ENCODE measurements at places on chromosomes 16 and 17.

GRCh38 chr17:74842146-74842598 lies 17.5 kb downstream of the GRIN2C start:
- no peak for DNase-seq

DNA sequence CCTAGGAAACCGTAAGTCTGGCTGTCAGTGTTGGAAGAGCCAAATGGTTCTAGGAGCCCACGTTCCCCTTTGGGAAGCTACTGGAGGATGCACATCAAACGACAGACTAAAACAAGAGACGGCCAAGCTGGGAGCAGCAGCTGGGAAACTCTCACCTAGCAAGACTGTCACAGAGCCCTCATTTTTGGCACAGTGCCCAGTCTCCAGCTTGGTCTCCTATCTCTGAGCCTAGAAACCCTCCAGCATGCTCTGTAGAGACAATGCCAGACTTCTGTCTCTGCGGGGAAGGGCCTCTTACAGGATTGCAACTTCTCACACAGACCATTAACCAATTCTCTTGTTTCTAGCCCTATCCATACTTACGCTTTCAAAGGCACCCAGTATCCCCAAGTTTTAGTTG lies 23.5 kb downstream of the GTF3C1 start:
- no peak for DNase-seq

GRCh38 chr16:11793840-11794239 lies 3.2 kb downstream of the ZC3H7A start:
- DNase-seq: no peak

DNA sequence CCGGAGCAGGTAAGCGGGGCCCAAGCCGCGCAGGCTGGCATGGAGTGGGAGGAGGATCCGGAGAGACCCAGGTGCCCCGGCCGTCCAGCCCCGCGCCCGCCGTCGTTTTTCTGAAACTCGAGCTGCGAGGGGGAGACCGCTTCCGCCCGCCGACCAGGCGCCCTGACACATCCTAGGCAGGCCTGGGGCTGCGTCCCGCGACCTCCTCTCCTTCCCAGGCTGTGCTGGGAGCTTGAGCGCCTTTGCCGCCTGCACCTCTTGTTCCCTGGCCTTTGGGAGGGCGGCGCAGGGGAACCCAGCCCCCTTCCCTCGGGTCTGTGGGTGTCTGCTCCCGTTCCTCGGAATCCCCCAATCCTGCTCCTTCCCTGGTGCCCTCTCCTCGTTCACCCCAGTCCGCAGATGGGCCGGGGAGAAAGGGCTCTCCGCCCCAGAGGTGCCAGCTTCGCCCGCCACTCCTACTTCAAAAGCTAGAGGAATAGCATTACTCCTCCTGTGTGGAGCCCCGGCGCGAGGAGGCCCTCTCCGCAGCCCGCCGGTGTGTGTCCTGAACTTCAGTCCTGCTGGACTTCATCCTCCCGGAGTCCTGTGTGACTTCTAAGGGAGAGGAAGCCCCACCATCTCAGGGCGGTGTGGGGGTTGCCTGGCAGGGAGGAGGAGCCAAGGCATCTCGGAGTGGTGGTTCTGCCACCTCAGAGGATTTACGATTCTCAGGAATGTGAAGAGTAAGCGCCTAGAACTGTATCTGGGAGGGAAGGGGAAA lies 1.0 kb downstream of the NHERF1 start:
- no peak for DNase-seq

DNA sequence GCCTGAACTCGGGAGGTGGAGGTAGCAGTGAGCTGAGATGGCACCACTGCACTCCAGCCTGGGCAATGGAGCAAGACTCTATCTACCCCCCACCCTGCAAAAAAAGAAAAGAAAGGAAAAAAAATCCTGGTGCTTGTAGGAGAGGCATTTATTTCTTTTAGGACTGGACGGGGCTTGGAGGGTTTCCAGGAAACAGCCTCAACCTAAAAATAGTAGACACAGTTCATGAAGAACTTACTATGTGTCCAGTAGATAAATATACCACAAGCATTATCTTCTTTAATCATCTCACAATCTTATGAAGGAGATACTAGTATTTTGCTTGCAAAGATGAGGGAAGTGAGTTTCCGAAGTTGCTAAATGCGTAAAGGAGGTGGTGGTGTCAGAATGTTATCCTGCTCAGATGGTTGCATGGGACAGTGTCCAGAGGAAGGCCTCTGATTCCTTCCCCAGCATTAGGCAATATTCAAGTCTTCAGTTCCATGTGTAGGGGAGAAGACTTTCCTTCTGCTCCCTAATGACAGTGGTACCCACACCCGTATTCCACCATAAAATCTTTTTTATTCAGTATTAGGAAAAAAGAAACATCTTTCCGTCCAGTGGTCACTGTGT lies 263.2 kb downstream of the WWOX start:
- no peak for DNase-seq

DNA sequence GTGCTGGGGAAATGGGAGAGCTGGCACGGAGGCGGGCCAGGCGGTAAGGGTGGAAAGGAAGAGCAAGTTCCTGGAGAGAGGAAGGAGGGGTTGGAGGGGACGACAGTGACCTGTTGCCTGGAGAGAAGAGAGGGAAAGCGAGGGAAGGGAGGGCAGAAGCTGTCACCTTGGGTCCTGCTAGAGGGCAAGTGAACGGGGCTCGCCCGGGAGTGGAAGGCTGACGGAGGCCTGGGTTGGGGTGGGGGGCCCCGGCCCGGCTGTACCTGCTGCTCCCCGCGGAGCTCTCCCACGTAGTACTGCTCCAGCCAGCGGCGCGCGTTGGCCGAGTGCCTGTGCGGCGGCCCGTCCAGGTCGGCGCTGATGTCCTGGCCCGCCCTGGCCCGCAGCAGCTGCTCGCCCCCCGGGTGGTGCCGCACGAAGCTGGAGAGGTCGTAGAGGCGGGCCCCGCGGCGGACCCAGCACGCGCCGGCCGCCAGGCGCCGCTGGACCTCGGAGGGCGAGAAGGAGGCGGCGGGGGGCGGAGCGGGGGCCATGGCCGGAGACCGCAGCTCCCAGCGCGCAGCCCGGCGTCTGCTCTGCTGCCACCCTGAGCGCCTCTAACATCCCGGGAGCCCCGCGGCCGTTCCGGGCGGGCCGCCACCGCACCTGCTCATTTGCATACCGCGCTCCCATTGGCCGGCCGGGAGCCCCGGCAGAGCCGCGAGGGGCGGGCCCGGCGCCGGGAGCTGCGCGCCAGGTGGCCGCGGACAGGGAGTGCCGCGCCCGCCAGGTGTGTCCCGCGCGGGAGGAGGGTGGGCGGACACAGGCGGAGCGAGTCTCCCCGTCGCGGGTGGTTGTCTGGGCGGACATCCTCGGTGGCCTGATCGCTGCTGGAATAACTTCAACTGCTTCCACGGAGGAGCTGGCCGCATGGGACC lies at the start of gene FA2H:
Gene FA2H, minus strand, starts transcription at position 598 of the 917 bp plus-strand sequence. Its CDS starts 65 bp downstream, at position 533.
- DNase-seq: no peak

DNA sequence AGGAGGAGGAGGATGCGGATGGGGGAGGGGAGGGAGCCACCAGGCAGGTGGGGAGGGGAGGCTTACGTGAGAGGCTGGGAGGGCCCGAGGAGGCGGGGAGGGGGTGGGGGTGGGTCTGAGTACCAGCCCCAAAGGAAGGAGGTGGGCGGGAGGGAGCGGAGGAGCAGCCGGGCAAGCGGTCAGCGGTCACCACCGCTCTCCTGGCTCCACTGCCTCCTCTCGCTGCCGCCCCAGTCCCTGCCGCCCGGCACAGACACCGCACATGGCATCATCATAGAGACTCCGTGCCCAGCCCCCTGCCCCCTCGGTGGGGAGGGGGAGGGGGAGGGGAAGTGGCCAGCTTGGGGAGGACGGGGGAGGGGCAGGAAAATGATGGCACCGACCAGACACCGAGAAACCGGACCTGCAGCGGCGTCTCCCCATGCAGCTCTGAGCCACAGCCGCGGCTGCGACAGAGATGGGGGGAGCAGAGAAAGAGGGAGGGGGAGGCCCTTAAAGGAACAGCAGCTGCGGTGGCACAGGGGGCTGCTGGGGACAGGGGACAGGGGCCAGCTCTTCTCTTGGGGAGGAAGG lies at the start of gene TLCD3B:
Gene TLCD3B, minus strand, starts transcription at position 431 of the 573 bp plus-strand sequence. CDS start 744 bp downstream, outside the sequence.
- DNase-seq: peak; percentile 5

- no peak for DNase-seq
These were observed 192.2 kb downstream of the MAF start for GRCh38 chr16:79408355-79408754.

- DNase-seq: no peak
These were observed 291.1 kb downstream of the FOXL1 start for GRCh38 chr16:86869288-86870022.

DNA sequence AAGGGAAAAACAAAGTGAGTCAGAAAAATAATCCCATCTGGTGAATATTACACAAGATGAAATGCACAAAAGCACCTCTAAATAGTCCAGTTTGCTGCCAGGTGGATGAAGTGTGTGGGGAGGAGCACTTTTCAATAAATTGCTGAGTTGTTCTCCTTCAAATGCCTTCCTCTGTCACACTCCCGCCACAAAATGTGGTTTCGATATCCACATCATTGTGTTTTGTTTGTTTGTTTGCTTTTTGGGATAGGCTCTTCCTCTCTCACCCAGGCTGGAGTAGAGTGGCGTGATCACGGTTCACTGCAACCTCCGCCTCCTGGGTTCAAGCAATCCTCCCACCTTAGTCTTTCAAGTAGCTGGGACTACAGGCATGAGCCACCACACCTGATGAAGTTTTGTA lies 24.6 kb upstream of the SHISA9 start:
- no peak for DNase-seq

- no peak for DNase-seq
These were observed 418.7 kb upstream of the DYNLRB2 start for GRCh38 chr16:80122115-80122514.

GRCh38 chr17:199806-200545 lies 18.5 kb upstream of the DOC2B start:
- DNase-seq: no peak

DNA sequence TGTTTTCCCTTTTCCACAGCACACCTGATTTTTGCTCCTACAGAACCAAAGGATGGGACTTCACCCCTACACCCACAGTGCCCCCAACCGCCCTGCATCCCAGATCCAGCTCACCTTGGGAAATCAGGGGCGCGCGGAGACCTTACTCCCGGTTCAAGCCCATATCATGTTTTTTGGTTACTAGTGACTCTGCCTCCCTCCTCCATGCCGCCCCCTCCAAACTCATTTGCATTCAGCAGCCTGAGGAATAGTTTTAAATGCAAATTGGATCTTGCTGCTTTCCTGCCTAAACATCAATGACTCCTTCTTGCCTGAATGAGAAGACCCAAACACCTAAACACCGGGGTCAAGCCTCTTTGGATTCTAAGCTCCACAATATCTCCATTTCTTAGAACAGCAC lies 331.8 kb downstream of the TMEM114 start:
- DNase-seq: no peak

- DNase-seq: no peak
These were observed 13.6 kb downstream of the C16orf86 start for GRCh38 chr16:67679935-67680897.

DNA sequence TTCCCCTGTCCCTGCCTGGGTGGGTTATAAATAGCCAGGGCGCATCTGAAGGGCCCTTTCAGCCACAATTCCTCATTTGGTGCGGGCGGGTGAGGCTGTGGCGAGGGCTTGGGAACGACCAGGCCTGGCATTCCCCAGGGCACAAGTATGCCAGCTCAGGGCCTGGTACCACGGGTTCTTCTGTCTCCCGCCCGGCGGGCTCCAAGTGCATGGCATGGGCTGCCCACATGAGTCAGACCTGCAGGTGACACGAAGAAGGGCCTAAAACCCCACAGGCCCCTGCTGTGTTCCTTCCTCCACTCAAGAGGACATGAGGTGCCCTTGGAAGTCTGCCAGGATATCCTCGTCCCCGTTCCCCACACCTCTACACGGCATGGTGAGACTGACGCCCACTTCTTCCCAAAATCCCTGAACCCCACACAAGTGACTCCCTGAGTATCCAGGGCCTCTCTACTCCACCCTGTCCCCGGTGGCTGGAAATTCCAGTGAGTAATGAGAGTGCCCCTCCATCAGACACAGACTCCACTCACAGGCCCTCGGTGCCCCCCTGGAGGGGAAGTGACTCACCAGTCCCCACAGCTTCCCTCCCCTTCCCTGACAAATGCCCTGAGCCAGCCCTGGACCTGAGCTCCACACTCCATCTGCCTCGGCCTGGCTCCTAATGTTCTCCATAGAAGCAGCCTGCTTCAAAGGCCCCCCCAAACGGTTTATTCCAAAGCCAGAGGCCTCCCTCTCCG lies 68.8 kb downstream of the ABR start:
- DNase-seq: peak; percentile 99

DNA sequence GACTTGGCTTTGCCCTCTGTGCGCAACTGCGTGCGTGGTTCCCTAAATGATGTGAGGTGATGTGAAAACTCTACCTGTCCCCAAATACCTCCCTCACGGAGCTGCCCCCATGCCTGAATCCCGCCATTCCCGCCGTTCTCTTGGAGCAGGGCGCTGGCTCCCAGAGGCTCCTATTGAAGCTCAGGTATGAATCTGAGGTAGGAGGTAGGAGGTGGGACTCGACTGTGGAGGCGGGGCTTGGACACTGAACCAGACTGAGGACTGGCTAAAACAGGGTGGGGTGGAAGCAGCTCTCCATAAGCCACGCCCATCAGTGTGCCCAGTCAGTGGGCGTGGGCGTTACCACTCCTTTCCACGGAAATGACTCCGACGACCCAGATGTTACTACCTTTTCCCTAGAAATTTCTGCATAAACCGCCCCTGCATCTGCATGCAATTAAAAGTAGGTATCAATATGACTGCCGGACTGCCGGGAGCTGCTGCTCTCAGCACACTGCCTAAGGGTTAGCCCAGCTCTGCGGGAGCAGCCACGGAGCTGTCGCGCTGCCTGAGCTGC lies 41.0 kb downstream of the FOXL1 start:
- no peak for DNase-seq

DNA sequence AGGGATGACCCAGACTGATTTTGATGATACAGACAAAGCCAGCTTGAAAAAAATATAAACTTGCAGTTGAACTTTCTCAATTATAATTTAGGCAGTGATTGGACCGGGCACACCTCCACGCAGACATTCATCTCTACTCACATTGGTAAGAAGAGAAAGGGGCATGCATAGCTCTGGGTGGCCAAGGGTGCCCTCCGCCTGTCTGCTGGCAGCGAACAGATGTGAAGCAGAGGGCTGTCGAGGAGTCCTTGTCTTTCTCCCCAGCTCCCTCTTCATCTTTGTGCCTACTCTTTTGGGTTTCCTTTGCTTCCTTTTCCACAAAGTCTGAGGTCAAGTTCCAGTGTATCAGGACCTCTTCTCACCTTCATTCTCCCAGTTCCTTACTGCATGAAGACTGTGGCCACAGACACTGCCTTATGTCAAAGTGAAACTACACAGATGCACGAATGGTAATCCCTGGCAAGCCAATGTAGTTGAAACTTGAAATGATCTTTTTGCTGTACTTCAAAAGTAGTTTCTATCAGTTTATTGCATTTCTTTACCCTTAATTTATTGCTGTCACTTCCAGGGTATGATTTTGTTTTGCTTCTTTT lies 343.7 kb upstream of the SOX9 start:
- DNase-seq: no peak

GRCh38 chr17:8503368-8503767 lies 67.7 kb downstream of the NDEL1 start:
- DNase-seq: no peak

- DNase-seq: no peak
These were observed 12.1 kb upstream of the USP36 start for GRCh38 chr17:78852709-78853121.

GRCh38 chr16:13351601-13352217 lies 450.3 kb downstream of the SHISA9 start:
- no peak for DNase-seq

Data from CD14-positive monocyte (primary cell).